Activated naive CD4-positive, alpha-beta T cell treated with Interleukin-2 at 50 U/mL for 16 hours (primary cell): ENCODE measurements at places on chromosomes 7 and 10.

- no peak for DNase-seq
These were observed 112.4 kb upstream of the FAM171A1 start for GRCh38 chr10:15483215-15484075.

GRCh38 chr7:45185028-45185863 is 27.7 kb downstream of the RAMP3 start:
- no peak for DNase-seq

- DNase-seq, result no peak
These were observed 25.5 kb downstream of the DDC start for GRCh38 chr7:50539725-50540124.

DNA sequence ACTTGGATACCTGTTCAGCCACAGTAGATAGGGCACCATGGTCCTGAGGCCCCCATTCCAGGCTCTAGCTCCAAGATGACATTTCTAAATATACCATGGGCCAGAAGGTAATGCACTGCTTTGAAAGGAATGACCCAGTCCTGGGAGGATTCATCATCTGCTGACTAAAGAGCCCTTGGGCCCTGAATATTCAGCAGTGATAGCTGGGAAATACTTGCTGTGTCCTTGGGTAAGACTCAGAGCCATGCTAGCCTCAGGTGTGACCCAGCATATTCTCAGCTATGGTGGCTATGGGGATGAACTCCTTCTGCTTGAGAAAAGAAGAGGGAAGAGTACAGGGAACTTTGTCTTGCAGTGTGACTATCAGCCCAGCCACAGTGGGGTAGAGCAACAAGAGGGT is 21.3 kb upstream of the AGR2 start:
- no peak for DNase-seq

- no peak for DNase-seq
These were observed 14.8 kb downstream of the CYP3A7 start for GRCh38 chr7:99719996-99720769.

GRCh38 chr10:24503461-24504320 is 220.0 kb downstream of the ARHGAP21 start:
- peak; percentile 27 for DNase-seq

DNA sequence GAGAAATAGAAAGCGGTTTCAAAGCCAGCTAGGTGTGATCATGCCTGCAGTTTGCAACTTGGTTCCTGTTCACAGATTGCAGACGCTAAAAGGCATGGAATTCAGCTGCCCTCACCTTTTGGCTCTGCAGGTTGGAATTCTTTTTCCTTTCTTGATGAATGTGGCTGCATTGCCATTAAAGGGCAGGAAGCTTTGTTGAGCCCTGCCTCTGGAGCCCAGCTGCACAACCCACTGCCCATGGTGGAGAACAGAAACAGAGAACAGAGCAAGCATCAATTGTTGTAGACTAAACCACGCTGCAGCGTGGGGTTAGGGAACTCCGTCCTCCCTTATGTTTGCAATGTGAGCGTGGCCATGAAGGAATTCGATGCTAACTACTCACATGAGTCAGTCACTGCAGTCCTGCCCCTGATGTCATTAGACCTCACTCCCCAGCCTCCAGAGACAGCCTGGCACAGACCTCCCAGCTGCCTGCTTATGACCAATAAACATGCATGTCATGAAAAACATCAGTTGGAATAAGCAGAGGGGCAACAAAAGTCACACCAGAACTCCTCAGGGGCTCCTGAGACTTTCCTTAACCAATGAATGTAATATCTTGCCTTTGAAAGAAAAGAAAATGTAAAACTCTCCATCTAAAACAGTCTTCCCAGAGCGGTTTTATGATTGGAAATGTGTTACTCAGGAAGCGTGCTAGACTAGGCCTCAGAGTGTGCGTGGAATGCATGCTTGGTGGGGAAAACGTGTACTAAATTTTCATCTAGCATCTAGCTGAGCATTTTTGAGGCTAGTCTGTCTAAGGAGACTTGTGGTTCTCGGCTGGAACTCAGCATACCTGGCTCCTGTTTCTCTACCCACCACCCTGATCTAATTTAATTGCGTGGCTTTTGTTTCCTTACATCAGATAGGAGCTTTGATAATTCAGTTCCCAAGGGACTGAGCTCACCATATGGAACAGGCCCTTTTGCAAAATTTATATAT is 232.2 kb downstream of the KIAA1217 start:
- no peak for DNase-seq

GRCh38 chr10:69025370-69025896 is 36.8 kb downstream of the KIFBP start:
- no peak for DNase-seq

- DNase-seq, result no peak
These were observed 18.8 kb downstream of the NUDT1 start for GRCh38 chr7:2260820-2261219.

DNA sequence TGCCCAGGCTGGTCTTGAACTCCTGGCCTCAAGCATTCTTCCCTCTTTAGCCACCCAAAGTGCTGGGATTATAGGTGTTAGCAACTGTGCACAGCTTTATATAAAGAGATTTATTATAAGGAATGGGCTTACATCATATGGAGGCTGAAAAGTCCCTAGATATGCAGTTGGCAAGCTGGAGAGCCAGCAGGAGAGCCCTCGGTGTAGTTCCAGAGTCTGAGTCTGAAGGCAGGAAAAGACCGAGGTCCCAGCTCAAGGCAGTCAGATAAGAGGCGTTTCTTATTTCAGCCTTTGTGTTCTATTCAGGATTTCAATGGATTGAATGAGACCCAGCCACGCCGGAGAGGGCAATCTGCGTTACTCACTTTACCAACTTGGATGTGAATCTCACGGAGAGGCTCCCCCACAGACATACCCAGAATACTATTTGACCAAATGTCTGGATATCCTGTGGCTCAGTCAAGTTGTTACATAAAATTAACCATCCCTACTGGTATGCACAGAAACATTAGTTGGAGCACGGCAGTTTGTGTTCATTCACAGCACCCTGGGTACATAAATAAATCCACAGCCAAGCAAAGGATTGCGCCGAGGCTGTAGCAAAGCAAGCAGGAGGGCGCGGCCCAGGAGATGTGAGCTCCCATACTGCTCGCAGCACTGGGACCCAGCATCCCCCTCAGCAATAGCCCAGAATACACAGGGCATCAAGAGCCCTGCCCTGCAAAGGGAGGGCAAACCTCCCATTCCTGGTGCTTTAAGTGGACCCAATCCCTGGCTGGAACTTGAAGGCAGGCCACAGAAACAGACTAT is 158.4 kb upstream of the ZNF32 start:
- no peak for DNase-seq

DNA sequence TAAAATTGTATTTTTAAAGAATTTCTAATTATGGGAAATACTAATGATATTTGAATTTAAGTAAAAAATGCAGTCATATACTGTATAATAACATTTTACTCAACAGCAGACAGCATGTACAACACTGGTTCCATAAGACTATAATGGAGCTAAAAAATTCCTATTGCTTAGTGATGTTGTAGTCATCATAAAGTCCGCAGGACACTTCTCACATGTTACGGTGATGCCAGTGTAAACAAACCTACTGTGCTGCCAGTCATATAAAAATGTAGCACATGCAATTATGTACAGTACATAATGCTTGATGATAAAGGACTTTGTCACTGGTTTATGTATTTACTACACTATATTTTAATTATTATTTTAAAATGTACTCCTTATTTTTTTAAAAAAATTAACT is 629.3 kb downstream of the IPMK start:
- no peak for DNase-seq

DNA sequence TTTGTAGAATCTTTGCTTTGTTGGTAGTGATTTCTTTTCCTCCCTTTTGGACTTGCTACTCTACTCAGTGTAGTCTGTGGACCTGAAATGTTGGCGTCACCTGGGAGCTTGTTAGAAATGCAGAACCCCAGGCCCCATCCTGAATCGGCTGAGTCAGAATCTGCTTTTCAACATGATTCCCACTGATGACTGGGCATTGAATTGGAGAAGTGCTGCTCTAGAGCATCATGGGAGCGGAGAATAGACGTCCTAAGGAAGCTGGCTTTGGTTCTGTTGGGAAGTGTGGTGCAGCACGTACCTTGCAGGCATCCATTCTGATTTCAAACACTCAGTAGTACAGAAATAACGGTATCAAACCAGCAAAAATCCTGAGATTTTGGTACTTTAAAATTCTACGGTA is 54.7 kb downstream of the RBM33 start:
- no peak for DNase-seq

- no peak for DNase-seq
These were observed 134.9 kb downstream of the ZNF22 start for GRCh38 chr10:45135443-45136198.

DNA sequence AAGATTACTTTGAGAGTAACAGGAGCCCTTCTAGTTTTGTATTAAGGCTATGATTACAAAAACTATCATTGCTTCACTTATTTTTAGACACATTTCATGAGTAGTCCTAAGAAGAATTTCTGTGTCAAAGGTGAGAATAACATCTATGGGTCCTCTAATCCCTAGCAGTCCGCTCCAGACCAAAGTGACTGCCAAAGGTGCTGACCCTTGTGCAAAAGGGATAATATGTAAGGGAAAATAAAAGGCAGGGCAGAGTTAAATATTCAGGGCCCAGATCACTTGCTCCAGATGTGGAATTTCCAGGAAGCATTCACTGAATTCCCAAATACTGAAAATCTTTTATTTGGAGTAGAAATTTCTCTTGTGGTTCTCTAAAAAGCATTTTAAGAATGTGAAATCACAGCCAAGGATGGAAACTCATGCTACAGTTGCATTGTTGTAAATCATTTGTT is 29.3 kb downstream of the RHOBTB1 start:
- DNase-seq, result no peak

GRCh38 chr10:44684661-44685060 is 226.5 kb upstream of the TMEM72 start:
- DNase-seq, result no peak

DNA sequence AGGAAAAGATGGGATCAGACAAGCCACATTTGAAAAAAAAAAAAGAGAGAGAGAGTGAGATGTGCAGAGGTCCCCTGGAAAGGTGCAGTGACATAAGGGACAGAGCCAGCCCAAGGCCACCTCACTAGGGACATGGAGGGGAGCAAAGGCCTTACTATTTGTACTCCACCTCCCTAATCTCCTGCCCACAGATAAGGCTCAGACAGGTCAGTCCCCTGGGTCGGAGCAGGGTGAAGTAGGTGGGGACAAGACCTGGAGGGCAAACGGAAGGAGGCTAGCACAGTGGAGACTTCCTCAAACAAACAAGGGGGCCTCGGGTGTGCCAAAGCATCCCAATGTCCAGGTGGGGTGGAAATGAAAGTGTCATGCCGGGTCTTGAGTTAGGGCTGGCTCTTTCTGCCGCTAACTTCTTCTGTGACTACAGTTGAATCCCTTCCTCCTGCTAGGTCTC is 7.0 kb downstream of the PRF1 start:
- no peak for DNase-seq

DNA sequence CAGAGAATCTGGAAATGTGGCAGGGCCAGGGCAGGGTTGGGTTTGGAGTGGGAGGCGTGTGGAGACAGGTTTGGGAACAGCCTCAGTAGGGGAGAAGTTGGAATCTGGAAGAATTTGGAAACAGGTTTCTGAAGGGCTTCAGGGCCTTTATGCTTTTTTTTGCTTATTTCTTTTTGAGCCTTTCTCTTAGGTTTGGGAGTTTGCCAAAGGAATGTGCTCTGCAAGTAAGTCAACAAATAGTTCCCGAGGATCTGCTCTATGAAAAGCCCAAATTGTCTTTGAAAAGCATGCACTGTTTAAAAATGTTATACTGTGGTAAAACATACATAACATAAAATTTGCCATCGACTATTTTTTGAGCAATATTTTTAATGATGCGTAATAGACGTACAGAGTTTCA is 86.7 kb upstream of the ADRB1 start:
- DNase-seq, result no peak

GRCh38 chr10:51617576-51618235 is 81.7 kb downstream of the CSTF2T start:
- DNase-seq, result no peak

DNA sequence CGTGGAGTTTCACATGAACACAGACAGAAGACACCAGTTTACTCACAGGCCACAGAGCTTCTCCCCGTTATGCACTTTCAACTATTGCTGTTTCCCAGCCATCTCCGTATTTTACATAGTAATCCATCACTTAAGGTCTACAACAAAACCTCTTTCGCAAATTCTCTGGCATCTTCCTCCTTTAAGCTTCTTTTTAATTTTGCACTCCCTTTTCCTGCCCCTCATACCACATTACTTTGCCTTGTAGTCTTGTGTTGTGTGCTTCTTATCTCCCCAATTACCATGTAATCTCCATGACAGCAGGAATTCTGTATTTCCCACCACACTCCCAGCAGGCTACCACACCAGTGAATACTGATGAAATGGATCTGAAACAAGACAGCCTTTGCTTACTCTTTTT is 87.3 kb downstream of the ODAD2 start:
- no peak for DNase-seq

DNA sequence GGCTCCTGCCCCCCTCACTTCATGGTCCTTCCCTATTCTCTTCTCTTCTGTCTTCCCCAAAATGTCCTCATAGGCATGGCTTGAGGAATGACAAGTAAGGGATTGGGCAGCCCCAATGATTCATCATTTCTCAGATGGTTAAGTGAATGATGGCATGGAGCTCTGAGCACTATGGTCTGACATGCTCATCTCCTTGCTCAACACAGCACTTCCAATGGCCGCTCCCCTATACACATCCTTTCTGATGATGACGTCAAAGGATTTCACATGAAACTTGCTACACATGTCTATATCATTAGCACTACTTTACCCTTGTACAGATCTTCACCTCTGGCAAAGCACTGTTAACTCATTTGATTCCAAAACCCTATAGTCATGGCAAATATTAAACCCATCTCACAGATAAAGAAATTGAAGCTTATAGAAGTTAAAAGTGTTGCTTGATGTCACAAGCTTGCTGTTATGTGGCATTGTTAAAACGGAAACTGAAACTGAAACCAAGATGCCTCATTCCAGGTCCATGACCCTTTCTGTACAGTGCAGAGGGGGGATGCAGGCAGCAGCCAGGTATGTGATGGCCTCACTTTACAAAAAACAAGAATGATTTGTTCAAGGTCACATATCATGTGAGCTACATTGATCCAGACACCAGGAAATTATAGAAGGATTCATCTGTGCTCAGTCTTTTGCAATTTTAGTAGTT is 90.0 kb upstream of the PLXNA4 start:
- DNase-seq, result no peak

- DNase-seq, result no peak
These were observed 94.5 kb downstream of the SEC61G start for GRCh38 chr7:54664235-54665228.

DNA sequence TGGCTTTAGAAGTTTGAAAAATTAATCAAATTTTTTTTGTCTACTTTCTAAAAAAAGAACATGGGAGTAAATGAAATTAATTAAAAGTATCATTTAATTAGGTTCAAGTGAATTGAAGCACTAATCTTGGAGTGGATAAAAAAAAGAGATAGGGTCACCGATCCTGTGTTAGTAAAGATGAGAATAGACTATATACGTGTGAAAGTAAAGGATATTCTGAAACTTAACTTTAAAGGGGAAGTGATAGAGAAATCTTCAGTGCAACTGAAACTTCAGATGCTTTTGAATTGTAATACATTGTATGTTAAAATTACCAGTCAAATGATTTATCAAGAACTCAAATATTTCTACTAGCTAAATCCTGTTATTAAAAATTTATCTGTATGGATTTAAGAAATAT is 4.8 kb downstream of the NHLRC2 start:
- no peak for DNase-seq

- DNase-seq, result no peak
These were observed 224.4 kb downstream of the NEBL start for GRCh38 chr10:20672741-20673140.
